ENCODE measurements at places on chromosomes 3 and 15.
A peak's percentile ranks its signal among the peaks of the same experiment; 100 is the strongest.

DNA sequence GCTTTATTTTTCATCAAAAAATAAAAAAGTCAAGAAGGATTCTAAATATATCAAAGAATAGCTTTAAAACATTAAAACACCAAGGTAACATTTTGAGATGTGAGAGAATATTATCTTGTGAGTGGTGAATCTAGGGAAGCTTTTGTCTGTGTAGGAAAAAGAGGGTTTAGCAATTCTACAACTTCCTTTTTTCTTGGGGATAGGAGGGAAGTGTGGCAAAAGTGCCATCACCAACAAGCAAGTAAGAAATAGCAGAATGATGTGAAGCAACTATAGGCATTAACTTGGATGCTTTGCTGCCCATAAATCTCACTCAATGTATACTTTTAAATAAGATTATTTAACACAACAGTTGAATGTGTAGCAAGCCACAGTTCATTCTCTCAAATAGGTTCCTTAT lies 57.8 kb upstream of the SUCLG2 start:
- no peak for DNase-seq

- DNase-seq = peak; percentile 81
These were observed 128.4 kb upstream of the ZBED2 start for GRCh38 chr3:111723293-111724215.

- DNase-seq = peak; percentile 92
These were observed 86.5 kb downstream of the MB21D2 start for GRCh38 chr3:192831111-192831644.

GRCh38 chr3:22495791-22496190 lies 707.3 kb upstream of the UBE2E2 start:
- no peak for DNase-seq

- DNase-seq = no peak
These were observed 52.2 kb upstream of the OSBPL11 start for GRCh38 chr3:125647318-125648014.

DNA sequence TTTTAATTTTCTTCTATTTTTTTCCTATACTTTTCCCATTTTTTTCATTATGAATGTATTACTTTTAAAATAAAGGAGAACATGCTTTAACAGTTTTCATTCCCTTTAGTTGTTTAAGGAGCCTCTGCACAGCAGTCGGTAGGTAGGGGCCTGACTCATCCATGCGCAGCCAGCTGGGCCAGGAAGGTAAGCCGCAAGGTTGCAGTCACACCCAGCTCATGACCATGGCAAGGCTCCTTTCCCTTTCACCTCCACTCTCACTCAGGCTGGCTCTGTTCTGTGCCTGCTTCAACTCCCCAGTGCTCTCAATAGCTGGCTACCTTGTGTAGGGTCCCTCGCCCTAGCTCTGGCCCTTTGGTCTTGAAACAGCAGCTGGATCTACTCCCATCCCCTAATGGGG lies 17.4 kb upstream of the ANKRD34C start:
- no peak for DNase-seq

DNA sequence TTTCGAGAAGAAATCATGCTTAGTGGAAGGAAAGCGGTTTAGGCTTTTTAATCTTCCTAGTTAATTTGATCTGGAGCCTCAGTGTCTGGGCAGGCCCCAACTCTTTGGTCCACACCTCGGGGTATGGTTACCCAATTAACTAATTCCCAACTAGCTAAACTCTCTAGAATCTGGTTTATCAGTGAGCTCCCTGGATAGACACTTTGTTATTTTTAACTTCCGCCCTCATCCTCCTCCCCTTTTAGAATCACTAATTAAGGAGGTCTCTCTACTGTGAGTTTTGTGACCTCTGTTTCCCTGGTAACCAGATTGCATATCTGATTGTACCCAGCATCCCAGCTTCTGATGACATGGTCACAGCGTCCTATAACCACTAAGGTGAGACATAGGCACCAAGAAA lies 112.2 kb downstream of the RARB start:
- no peak for DNase-seq

GRCh38 chr3:172140499-172141391 lies 101.4 kb downstream of the FNDC3B start:
- peak; percentile 91 for DNase-seq

GRCh38 chr3:100023595-100023994 lies 90.7 kb downstream of the FILIP1L start:
- DNase-seq = no peak

- DNase-seq = no peak
These were observed 81.7 kb upstream of the MYZAP start for GRCh38 chr15:57509965-57510364.
